ENCODE measurements at places on chromosomes 12 and 14. TPM values are rescaled to one million over a fixed set of nuclear protein-coding genes. Genes with fewer than 3 reads are reported as not detected.
A peak's percentile ranks its signal among the peaks of the same experiment; 100 is the strongest.

The COX8C gene
- total RNA-seq, result not detected

The ANKS1B gene
- total RNA-seq, result 5.6 TPM

DNA sequence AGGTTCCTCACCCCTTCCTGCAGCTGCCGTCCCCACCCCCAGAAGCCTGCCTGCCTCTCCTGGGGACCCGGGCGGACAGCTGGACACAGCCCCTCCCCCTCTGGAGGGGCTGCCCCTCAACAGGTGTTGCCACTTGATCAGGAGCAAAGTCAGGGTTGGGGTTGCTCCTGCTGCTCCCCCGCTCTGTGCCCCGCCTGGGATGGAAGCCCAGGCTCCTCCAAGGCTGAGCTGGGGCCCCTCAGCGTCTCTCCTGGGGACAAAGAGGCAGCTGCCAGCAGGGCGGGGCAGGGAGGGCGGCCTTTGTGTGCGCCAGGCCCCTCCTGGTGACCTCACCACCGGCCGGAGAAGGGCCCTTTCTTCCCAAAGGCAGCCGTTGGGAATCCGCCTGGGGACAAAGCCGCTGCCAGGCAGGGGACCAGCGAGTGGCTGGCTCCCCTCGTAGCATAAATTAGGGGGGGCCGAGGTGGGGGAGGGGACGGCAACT lies 13.7 kb downstream of the TRMT61A start:
- no peak for DNase-seq

- DNase-seq, result no peak
Observed at GRCh38 chr12:122884860-122885259, 11.1 kb downstream of the VPS37B start.

- DNase-seq, result no peak
Observed at GRCh38 chr12:7376196-7376595, 67.8 kb downstream of the CD163L1 start.

GRCh38 chr14:77459072-77459723 lies 1.3 kb downstream of the AHSA1 start:
- peak; percentile 40 for DNase-seq

GRCh38 chr14:92199763-92200162 lies 78.0 kb downstream of the CPSF2 start:
- no peak for DNase-seq

- no peak for DNase-seq
Observed at GRCh38 chr12:104524034-104524832, 67.5 kb downstream of the CHST11 start.
